T-helper 1 cell (primary cell): ENCODE measurements at places on chromosomes 1 and 21.

- no peak for DNase-seq
Observed at GRCh38 chr1:26184883-26185282, 5.5 kb upstream of the CATSPER4 start.

- no peak for DNase-seq
Observed at GRCh38 chr1:43031316-43032203, 72.9 kb upstream of the SLC2A1 start.

- no peak for DNase-seq
Observed at GRCh38 chr1:7674972-7675371, 96.1 kb upstream of the VAMP3 start.

DNA sequence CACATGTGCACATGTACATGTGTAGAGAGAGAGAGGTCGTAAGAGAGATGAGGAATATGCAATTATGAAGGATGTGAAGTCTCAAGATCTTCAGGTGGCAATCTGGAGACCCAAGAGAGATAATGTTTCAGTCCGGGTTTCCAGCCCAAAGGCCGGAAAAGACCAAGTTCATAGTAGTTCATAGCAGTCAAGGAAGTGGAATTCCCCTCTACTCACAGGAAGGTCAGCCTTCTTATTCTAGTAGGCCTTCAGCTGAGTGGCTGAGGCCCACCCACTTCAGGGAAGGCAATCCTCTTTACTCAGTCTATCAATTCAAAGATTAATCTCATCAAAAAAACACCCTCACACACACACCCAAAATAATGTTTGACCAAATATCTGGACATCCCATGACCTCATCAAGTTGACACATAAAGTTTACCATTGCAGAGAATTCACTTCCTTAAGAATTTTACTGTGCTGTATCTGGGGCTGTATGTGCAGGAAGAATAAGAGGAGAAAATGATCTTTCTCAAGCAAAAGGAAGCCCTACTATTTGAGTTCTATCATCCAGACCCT is 114.6 kb downstream of the TNFSF18 start:
- DNase-seq = no peak

- no peak for DNase-seq
Observed at GRCh38 chr1:159839116-159839849, 12.6 kb downstream of the SLAMF8 start.

DNA sequence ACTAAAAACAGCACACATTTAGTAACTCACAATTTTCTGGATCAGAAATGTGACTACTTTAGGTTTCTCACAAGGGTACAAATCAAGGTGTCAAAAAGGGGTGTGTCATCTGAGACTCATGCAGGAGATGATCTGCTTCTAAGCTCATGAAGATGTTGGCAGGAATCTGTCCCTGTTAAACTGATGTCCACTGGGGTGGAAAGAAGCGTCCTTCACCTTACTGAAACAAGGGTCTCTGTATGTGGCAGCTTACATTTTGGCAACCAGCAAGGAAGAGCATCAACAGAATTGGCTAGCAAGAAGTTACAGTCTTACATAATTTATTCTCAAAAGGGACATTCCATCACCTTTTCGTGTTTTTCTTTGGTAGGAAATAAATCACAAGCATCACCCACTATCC is 1223.8 kb downstream of the AMY1C start:
- DNase-seq = no peak

DNA sequence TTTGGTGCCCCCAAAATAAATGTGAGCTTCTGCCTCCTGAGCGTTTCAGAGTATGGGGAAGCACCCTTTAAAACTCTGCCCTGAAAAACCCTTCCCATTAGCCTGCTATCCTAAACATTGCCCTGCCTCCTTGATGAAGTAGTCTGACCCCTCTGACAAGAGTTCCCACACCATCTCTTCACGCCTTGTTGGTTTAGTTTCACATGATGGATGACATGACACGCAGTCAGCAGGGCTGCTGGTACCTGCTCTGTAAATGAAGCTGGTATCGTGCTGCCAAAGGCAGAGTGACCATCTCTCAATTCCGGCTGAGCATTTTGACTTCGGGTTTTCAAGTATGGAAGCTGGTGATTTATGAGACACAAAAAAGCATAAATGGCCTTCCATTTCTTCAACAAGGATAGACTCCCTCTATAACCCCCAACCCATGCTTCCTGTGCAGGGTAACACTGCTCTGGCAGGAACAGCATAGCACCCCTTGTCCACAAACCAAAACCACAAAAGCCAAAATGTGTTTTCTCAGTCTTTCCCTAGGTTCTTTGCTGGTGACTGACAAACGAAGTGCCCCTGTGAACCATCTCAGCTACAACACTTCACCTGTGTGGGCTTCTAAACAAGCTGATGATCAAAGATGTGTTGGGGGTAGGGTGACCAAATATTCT is 444.6 kb downstream of the NUF2 start:
- no peak for DNase-seq

GRCh38 chr1:223771469-223771813 is 59.1 kb downstream of the CAPN2 start:
- DNase-seq = no peak

DNA sequence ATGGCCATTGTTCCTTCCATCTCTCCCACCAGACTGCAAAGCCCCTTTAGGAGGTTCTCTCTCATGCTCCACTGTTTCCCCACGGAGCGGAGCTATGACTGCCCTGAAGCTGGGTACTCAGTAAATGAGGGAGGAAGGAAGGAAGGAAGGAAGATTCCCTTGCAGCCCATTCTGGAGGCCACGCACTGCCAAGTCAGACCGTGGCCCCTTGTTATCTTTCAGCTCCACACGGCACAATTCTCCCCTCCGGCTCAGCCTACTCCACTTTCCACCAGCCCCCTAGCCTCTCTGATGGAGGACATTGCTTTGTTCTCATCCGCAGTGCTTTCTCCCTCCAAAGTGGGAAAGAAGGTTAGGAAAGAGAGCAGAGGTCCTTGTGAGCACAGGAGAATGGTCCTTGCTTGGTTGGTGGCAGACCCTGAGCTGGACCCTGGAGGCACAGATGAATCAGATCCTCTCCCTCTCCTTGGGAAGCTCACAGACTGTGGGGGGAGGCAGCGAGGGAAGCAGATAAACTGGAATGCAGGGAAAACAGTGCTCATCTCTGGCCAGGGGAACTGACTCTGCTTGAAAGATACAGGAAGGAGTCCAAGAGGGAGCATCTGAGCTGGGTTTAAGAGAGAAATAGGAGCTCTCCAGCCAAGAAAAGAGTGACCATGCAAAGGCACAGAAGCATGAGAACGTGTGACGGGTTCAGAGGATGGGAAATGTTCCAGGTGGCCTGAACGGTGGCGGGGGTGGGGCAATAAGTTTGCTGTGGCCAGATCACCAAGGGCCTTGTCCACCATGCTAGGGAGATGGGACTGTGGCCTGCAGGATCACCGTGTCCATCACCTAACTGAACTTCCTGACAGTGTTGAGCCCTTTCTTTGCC is 52.6 kb downstream of the GLIS1 start:
- DNase-seq = no peak

DNA sequence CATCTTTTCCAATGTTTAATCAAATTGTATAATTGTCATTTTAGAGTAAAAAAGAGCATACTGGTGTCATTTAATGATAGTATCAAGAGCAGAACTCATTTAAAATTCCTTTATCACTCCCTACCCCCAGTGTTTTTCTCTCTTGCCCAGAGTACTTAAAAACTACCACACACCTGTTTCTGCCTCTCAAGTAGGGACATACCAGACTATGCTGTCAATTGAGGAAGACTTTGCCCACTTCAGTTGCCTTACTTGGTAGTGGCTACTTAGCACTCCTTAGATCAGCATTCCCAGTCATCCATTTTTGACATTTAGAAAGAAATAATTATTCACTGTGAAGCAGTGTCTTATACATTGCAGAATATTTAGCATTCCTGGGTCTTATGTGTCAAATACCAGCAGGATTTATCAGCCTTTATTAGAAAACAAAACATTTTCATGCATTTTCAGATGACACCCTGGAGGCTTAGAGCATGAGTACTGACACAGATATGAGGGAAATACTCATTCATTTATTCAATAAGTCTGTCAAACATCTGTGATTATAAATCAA is 127.5 kb upstream of the RGS1 start:
- no peak for DNase-seq

DNA sequence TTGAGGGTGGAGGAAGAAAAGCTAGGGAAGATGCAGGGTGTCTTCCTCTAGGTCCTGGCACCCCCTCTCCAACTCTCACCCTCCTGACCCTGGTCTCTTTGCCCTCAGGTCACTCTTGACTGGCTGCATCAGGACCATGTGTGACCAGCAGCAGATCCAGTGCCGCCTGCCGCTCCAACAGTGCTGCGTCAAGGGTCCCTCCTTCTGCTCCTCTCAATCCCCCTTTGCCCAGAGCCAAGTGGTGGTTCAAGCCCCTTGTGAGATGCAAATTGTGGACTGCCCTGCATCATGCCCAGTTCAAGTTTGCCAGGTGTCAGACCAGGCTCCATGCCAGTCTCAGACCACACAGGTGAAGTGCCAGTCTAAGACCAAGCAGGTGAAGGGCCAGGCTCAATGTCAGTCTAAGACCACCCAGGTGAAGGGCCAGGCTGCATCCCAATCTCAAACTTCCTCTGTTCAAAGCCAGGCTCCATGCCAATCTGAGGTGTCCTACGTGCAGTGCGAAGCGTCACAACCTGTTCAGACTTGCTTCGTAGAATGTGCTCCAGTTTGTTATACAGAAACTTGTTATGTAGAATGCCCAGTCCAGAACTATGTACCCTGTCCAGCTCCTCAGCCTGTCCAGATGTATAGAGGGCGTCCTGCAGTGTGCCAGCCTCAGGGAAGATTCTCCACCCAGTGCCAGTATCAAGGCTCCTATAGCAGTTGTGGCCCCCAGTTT is 1.8 kb downstream of the KPRP start:
- no peak for DNase-seq

- DNase-seq = no peak
Observed at GRCh38 chr21:46185716-46186115, 1.5 kb upstream of the SPATC1L start.

- DNase-seq = no peak
Observed at GRCh38 chr21:26842300-26842699, 2.9 kb downstream of the ADAMTS1 start.

DNA sequence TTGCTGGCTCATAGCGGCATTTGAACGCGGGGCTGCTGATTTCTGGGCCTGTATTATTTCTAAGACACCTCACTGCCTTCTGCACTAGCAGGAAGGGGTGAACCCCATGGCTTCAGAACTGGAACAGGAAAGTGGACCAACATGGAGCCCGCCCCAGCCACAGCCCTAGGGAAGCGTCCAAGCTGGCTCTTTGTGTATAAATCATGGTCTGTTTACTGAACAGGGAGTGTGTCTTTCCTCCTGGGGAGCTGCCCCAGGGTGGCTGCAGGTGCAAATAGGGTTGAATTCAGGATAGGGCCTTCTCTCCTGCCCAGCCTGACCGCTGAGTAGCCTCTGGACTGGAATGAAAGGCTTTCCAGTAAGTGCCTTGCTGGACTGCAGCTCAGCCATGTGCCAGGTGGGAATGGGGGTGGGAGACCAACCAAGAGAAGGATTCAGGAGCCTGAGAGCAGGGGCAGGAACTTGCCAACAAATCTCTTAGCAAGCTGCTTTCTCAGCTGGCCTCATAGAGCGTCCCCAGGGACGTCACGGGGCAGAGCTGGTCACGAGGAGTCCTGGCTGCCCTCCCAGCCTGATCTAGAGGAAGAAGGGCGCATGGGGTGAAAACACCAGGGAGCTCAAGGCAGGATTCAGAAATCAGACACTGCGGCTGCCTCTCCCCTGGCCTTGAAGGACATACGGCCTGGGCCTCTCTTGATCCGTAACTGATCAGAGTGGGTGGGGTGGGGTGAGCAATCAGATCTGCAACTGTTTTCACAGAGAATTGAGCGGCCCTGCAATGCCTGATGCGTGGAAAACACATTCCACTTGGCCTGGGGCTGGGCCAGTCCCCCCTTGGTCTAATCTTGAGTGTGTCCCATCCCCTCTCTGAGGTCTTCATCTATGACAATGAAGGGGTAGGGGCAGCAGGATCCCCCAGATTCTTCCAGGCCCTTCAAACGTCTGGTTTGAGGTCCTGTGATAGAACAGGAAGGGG is 56.5 kb upstream of the SELENON start:
- DNase-seq = no peak

GRCh38 chr1:166627558-166627957 is 211.7 kb upstream of the POGK start:
- no peak for DNase-seq

DNA sequence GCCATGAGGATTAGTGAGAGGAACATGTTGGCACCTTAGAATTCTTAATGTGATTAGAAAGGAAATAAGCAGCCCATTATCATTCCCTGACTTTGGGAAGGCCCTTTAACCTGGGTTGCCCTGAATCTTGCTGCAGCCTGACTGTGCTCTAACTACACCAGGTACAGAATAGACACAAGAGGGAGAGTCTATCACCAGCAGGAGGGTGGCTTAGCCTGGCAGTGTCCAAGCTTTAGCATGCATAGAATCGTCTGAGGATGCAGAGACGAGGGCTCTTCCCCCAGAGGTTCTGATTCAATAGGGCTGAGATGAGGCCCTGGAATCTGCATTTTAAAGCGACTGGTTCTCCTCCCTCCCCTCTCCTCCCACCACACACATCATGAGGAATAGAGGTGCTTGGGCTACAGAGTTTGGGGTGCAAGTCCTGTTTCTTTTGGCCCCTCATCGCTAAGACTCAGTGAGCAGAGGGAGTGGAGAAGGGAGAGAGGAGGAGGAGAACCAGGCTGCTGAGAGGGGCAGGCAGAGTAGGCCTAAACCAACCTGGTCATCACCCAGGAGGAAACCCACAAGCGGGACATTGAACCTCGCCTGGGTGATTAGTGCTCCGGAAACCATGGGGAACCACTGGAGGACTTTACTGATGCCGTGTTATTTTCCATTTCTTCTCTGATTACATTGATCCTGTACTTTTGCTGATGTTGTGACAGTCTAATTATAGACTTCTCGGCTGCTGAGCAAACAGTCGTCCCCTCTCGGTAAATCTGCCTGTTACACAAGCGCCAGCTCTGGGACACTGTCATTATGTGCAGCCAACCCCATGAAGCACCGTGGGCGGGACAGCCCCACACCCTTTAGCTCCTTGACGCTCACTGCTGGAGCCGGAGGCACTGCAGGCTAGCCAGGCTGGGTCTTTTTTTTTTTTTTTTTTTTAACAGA is 6.3 kb upstream of the TENT5C start:
- no peak for DNase-seq

DNA sequence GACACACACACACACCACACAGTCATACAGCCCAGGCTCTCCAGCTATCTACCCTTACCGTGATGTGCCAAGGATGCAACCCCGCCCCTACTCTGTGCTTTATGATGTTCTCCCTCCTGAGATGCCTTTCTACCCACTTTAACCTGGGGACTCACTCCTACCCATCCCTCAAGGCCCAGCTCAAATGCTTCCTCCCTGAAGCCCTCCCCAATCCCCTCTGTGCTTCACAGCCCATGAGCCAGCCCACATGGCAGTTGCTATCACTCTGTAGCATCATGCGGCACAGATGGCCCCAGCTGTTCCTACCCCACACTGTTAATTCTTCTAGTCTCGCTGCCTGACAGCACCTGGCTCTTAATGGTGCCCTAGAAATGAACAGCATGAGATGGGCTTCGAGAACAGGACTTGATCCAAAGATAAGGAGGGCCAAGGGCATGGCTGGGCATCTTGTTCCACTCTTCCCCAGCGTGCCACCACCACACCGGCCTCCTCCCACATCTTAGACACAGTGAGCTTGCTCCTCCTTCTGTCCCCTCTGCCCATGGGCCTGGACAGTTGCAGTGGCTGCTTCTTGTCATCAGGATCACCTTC is 109.8 kb downstream of the GLIS1 start:
- no peak for DNase-seq
